ENCODE measurements at places on chromosomes 11 and 22. TPM values are rescaled to one million over a fixed set of nuclear protein-coding genes. Genes with fewer than 3 reads are reported as not detected.

The OR2D2 gene
- polyA plus RNA-seq, result not detected

The SCGB1D2 gene
- polyA plus RNA-seq, result not detected

The DLG2 gene
- 3.5 TPM for polyA plus RNA-seq

The NNMT gene
- 2.1 TPM for polyA plus RNA-seq

The C11orf68 gene
- 73.1 TPM for polyA plus RNA-seq

The OR56A1 gene
- polyA plus RNA-seq, result 0.10 TPM

The POLR2L gene
- 482 TPM for polyA plus RNA-seq

The ARL14EP gene
- polyA plus RNA-seq, result 34.0 TPM

The RIC3 gene
- polyA plus RNA-seq, result 22.1 TPM

The MRGPRX3 gene
- polyA plus RNA-seq, result not detected

The C11orf52 gene
- polyA plus RNA-seq, result 7.6 TPM

The RIN1 gene
- 4.8 TPM for polyA plus RNA-seq

The PSMD13 gene
- 167 TPM for polyA plus RNA-seq

The OR8G5 gene
- not detected for polyA plus RNA-seq

The CTR9 gene
- polyA plus RNA-seq, result 35.9 TPM

The OR4A16 gene
- not detected for polyA plus RNA-seq

The PARVA gene
- polyA plus RNA-seq, result 26.4 TPM

The BET1L gene
- polyA plus RNA-seq, result 44.9 TPM

The KDM4F gene
- not detected for polyA plus RNA-seq

The ASRGL1 gene
- 17.1 TPM for polyA plus RNA-seq

The ATG16L2 gene
- polyA plus RNA-seq, result 80.4 TPM

The KCNA4 gene
- polyA plus RNA-seq, result 1.5 TPM

The KIF18A gene
- 4.9 TPM for polyA plus RNA-seq

The XRRA1 gene
- 20.2 TPM for polyA plus RNA-seq

The APOL4 gene
- not detected for polyA plus RNA-seq

The THY1 gene
- polyA plus RNA-seq, result 7.5 TPM

The HARBI1 gene
- polyA plus RNA-seq, result 9.8 TPM

The PEX16 gene
- polyA plus RNA-seq, result 38.9 TPM

The CD248 gene
- 20.2 TPM for polyA plus RNA-seq

The DEAF1 gene
- 124 TPM for polyA plus RNA-seq

The SVIP gene
- 12.6 TPM for polyA plus RNA-seq

The CAT gene
- 56.7 TPM for polyA plus RNA-seq

The C11orf86 gene
- not detected for polyA plus RNA-seq

The SYNGR1 gene
- polyA plus RNA-seq, result 81.9 TPM

The MS4A6E gene
- not detected for polyA plus RNA-seq

The ARHGEF17 gene
- 33.5 TPM for polyA plus RNA-seq

The APOA4 gene
- 0.57 TPM for polyA plus RNA-seq

The NTM gene
- 1.6 TPM for polyA plus RNA-seq

The LDLRAD3 gene
- polyA plus RNA-seq, result 9.5 TPM

The MS4A4E gene
- not detected for polyA plus RNA-seq

The TNNT3 gene
- 0.92 TPM for polyA plus RNA-seq

The ZNF280B gene
- 2.5 TPM for polyA plus RNA-seq

The PNPLA3 gene
- polyA plus RNA-seq, result 2.4 TPM

The MOV10L1 gene
- polyA plus RNA-seq, result 1.1 TPM

The MUC2 gene
- polyA plus RNA-seq, result not detected

The SAA4 gene
- polyA plus RNA-seq, result 0.20 TPM

The SCN2B gene
- polyA plus RNA-seq, result 2.2 TPM

The LAYN gene
- polyA plus RNA-seq, result 1.7 TPM

The KCNK4 gene
- not detected for polyA plus RNA-seq

The OR2AG2 gene
- 0.28 TPM for polyA plus RNA-seq

The TIGD3 gene
- 0.88 TPM for polyA plus RNA-seq

The GPR83 gene
- polyA plus RNA-seq, result not detected

The RASSF7 gene
- polyA plus RNA-seq, result 66.7 TPM

The SOX10 gene
- not detected for polyA plus RNA-seq

The MS4A7 gene
- not detected for polyA plus RNA-seq

The SYT13 gene
- polyA plus RNA-seq, result 0.09 TPM

The GRM5 gene
- not detected for polyA plus RNA-seq
